ENCODE measurements at places on chromosomes 6 and 20. TPM values are rescaled to one million over a fixed set of nuclear protein-coding genes. Genes with fewer than 3 reads are reported as not detected.

DNA sequence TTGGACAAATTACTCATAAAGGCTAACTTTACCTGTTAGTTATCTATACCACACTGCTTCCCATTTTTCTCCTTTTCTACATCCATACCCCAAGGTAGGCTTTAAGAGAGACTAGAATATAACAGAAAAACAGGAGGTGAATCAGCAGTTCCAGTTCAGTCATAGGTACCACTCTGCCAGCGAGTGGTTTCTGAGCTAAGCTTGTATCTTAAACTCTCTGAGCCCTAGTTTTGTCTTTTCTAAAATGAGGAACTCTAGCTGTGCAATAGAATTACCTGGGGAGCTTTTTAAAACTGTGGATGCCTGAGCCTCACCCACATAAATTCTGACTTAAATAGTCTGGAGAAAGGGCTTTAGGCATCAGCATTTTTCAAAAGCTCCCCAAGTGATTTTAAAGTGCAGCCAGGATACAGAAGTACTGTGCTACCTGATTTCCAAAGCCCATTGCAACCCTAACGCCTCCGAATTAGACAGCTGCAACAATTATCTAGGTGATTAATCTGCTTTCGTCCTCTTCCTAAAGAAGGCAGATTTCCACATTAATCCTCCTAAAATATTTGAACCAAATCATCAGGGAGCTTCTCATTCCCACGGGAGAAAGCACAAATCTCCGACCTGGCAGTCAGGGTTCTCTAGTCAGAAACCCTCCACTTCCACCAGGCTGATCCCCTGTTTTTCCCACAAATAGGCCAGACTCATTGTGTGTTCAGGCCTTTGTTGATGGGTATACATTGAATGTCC lies 37.4 kb upstream of the RPL7L1 start:
- no peak for DNase-seq
- no peaks in the 10 kb centered on the region for H3K27me3 ChIP-seq
- H3K4me3 ChIP-seq, result no peak overlapping the region

DNA sequence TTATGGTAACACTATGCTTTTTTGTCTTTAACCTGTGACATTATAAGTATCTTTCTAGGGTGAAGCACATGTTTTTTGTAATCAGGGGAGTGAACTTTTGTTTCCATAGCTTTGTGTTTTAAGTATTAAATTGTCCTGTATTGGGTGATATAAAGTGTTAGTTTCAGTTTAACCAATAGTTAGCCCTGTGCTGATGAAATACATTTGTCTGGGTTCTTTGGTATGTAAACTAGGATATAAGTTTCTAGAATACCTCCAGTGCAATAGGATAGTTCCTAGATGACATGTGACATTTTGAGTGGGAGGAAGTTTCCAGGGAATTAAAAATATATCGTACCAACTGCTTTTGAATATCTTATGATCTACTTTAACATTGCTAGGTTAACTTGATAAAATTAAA lies 611.0 kb upstream of the MARCKS start:
- no peak overlapping the region for H3K4me3 ChIP-seq
- no peak overlapping the region for H3K27ac ChIP-seq
- no peaks in the 10 kb centered on the region for H3K4me1 ChIP-seq
- no peaks in the 10 kb centered on the region for H3K36me3 ChIP-seq
- H3K27me3 ChIP-seq, result no peaks in the 10 kb centered on the region
- no peak for DNase-seq

DNA sequence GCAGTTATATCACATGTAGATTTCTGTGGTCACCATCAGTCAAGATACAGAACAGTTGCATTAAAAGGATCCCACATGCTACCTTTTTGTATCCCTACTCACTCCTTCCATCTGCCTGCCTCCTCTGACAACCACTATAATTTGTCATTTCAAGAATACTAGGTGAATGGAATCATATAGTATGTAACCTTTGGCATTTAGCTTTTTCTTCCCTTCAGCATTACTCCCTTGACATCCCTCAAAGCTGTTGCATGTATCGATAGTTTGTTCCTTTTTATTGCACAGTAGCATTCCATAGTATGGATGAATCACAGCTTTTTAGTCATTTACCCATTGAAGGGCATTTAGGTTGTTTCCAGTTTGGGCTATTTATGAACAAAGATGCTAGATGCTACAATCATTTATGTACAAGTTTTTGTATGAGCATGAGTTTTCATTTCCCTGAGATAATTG lies 26.1 kb downstream of the NCOA7 start:
- H3K27ac ChIP-seq, result no peak overlapping the region
- no peak overlapping the region for H3K4me3 ChIP-seq
- peaks cover 15% of the 10 kb centered on the region for H3K4me1 ChIP-seq
- H3K36me3 ChIP-seq, result peaks cover 45% of the 10 kb centered on the region
- DNase-seq, result no peak

GRCh38 chr20:62685781-62686555 lies 22.7 kb upstream of the NTSR1 start:
- peaks cover 5% of the 10 kb centered on the region for H3K27me3 ChIP-seq
- H3K4me3 ChIP-seq, result peak overlapping the region; percentile 51
- no peak for DNase-seq
- peak overlapping the region; percentile 60 for H3K27ac ChIP-seq

- peaks cover 4% of the 10 kb centered on the region for H3K27me3 ChIP-seq
- peaks cover 12% of the 10 kb centered on the region for H3K4me1 ChIP-seq
- DNase-seq, result no peak
- peak overlapping the region; percentile 60 for H3K27ac ChIP-seq
- no peaks in the 10 kb centered on the region for H3K36me3 ChIP-seq
- no peak overlapping the region for H3K4me3 ChIP-seq
These were observed 35.4 kb upstream of the PIM1 start for GRCh38 chr6:37134396-37135191.

DNA sequence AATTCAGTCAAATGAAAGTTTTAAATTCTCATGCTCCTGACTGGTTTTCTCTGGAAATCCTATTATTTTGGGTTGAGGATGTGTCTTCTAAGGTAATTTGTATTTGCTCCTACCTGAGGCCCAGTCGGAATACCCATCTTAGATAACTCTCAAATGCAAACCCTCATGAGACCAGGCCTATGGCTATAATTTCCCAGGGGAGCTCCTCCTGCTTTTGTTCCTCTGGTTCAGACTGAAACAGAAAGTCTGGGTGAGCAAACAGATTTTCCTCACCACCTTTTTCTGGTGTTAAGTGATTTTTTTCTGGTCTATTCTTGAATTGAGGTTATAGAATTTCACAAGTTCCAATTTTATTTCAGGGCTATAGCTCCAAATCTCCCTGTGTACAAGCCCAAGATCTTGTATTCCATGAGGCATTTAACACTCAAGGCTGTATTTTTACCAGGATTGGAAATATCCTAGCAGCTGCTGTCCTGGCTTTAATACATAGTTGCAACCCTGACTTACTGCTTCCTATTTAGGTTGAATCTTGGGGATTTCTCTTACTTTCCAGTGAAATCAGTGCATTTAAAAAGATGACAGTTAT lies 169.1 kb upstream of the PTCHD4 start:
- DNase-seq, result no peak
- H3K27ac ChIP-seq, result no peak overlapping the region
- H3K36me3 ChIP-seq, result no peaks in the 10 kb centered on the region
- no peaks in the 10 kb centered on the region for H3K27me3 ChIP-seq

DNA sequence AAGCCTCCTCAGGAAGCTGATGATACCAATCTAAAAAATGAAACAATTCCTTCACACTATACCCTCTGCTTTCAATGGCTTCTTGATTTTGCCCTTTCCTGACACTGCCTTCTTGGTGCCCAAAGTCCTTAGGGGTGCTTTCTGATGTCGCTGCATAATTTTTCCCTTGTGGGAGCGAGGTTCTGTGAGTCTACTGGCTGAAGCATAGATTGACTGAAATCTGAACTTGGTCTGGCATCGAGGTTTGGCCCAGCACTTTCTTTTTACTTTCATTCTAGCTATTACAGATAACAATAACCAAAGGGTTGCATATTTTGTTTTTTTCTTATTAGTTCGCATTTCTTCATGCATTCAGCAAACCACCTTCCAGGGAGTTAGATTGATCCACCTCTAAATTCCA lies 65.8 kb downstream of the E2F3 start:
- no peak overlapping the region for H3K4me3 ChIP-seq
- no peak overlapping the region for H3K27ac ChIP-seq
- no peaks in the 10 kb centered on the region for H3K27me3 ChIP-seq
- peaks cover 22% of the 10 kb centered on the region for H3K4me1 ChIP-seq

GRCh38 chr6:17278289-17279063 lies 2.7 kb upstream of the RBM24 start:
- H3K27me3 ChIP-seq, result peaks cover 53% of the 10 kb centered on the region
- DNase-seq, result no peak
- no peaks in the 10 kb centered on the region for H3K36me3 ChIP-seq
- H3K4me3 ChIP-seq, result no peak overlapping the region

- peaks cover 15% of the 10 kb centered on the region for H3K36me3 ChIP-seq
- H3K27ac ChIP-seq, result no peak overlapping the region
- peaks cover 6% of the 10 kb centered on the region for H3K4me1 ChIP-seq
- H3K4me3 ChIP-seq, result no peak overlapping the region
These were observed 51.8 kb downstream of the CYB5R4 start for GRCh38 chr6:83911278-83911677.

The TFAP2D gene
- total RNA-seq, result not detected

The UBE2C gene
- total RNA-seq, result 154 TPM

All from activated naive CD8-positive, alpha-beta T cell treated with anti-CD3 and anti-CD28 coated beads, Interleukin-2, amount 10 ng/mL, durations not matched to agents 7 days and 5 days (primary cell).